ENCODE measurements at places on chromosomes 7 and 10.

DNA sequence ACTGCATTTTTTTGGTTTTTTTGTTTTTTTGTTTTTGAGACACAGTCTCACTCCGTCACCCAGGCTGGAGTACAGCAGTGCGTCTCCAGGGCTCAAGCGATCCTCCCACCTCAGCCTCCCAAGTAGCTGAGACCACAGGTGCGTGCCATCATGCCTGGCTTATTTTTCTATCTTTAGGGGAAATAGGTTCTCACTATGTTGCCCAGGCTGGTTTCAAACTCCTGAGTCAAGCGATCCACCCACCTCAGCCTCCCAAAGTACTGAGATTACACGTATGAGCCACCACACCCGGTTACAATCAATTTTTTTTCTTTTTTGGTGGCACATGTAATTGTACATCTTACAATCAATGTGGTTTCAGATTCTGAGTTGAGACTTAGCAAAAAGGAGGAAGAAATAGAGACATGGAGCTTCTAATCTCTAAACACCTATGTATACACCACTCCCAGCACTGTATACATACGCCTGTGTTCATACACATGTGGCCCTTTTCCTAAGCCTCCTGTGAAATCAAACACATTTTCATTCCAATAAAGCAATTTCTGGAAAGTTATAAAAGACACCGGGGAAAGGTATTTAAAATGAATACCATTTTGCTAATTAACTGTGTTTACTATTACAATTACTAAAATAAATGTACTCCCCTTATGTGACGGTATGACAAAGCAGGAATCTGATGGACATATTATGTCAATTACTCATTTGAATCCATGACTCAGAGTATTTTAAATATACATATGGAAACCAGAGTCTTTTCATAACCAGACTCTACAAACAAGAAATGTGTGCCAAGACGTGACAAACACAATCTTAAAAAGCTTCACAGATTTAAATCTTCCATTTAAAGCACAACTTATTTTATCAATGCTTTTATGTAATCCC lies 40.9 kb downstream of the SMURF1 start:
- DNase-seq, result peak; percentile 84

- no peak for DNase-seq
Measured at GRCh38 chr10:13337128-13337826, 10.8 kb downstream of the SEPHS1 start.

DNA sequence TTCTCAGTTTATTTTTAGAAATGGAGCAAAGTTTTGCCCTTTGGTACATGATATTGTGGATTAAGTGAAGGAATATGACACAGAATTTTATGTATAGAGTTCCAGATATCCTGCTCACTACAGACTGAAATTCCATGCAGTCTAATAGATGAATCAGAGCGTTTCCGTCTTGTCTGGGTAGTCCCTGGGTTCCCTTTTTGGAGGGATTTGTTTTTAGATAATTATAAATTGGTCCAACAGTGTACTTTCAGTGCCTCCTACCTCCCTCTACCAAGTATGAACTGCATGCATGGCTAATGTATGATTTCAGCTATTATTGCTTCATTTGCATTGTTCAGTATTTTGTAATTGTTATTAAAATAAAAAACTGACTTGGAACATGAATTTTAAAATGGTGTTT lies 74.4 kb downstream of the SEPTIN7 start:
- DNase-seq, result peak; percentile 67

GRCh38 chr7:104206841-104207240 lies 972 bp downstream of the ORC5 start:
- no peak for DNase-seq

DNA sequence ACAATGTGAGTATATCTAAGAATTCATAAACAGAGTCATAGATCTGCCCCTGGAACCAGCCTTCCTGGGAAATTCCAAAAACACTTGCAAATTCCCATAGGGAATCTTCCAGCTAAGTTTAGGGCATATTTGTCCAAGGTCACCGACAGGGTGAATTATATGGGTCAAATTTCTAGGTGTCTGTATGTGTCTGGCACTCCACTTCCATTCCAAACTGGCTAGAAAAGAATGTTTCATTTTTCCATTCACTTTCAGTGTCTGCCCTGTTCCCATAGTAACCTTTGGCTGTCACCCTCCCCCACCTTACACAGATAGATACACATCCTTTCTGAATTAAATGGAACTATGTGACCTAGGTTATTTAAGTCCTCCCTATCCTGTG lies 230.9 kb downstream of the CREB5 start:
- peak; percentile 60 for DNase-seq

DNA sequence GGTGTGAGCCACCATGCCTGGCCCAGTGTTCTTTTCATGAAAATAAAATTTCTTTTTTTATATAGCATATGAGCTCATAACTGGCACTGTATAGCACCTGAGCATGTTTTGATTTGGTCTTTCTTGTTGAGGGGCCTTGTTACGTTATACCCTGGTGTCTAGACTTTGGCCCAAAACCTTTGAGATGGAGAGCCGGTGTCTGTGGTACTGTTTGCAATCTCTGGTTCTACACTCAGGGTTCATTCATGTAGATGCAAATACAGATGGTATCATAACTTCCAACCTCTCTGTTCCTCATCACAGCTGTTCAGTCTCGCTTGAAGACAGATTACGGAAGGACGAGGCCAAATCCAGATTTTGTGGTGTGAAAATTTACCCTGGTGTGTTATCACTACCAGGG lies at the start of gene TAS2R5:
TSS of gene TAS2R5 (plus strand) at position 301 of the 400 bp plus-strand sequence. CDS start 145 bp downstream, outside the sequence.
- DNase-seq, result no peak

GRCh38 chr10:85175635-85176034 lies 847.2 kb downstream of the CCSER2 start:
- DNase-seq, result no peak

DNA sequence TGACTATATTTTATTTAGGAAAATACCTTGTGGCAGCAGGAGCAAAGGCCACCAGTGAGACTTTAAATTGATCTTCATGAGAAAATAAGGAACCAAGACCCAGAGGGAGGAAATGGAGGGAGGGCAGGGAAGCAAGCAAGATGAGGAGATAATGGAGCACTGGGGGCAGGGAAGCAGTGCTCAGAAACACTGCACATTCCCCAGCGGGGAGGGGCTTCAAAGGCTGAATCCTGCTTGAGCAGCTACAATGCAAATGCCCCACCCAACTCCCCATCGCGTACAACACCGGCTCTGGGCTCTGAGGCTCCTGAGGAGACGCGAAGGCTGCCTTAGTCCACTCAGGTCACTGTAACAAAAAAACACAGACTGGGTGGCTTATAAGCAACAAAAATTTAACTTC lies 503.8 kb downstream of the GRID1 start:
- no peak for DNase-seq

GRCh38 chr7:3974329-3974728 lies 673.3 kb downstream of the SDK1 start:
- no peak for DNase-seq

GRCh38 chr7:152759949-152760853 lies 649 bp downstream of the ACTR3B start:
- peak; percentile 20 for DNase-seq

GRCh38 chr7:130995252-130996081 lies 261.5 kb upstream of the KLF14 start:
- no peak for DNase-seq

DNA sequence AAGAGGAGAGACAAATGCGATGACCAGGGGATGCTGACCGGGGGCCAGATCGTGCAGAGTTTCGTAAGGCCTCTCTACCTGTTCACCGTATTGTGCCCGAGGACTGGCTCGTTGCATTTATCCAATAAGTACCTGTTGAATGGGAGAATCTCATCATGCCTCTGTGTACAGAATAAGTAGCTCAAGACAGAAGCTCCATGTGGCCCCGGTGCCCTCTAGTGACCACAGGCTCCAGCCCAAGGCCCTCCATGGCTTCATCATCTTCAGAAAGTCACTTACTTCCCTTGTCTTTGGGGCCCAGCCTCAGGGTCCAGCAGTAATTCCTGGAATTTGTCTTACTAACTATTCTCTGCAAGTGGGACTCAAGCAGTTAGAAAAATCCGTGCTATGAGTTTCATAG lies 151.0 kb downstream of the CHN2 start:
- DNase-seq, result peak; percentile 20

DNA sequence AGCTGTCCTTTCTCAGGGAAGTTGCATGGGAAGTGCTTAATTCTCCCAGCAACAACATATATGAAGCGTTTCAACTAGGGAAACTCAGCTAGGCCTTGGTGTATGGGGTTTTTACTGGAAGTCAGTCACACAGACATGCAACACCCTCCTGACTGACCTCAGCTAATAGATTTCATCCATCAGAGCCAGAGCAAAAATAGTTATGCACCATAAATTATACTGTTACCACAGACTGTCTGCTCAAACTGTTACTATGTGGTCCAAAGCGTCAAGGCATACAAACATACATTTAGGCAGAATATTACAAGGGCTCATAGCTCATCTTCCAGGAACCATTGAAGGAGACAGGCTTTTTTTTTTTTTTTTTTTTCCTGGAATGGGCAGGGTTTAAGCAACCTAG lies 417.9 kb downstream of the ANKRD7 start:
- DNase-seq, result no peak

DNA sequence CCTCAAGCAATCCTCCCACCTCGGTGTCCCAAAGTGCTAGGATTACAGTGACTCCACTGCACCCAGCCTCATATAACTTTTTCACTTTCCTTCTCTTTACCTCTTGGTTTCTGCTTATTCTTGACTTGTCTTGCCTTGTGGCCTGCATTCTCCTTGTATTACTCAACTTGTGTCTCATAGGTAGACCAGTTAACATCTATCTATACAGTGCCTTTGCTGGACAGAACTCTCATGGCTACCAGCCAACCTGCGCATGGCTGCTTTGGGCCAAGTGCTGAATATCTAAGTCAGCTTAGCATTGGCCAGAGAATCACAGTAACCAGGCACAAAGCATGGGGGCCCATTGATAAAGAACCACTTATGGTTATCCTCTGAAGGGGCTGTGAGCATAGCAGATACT lies 42.6 kb upstream of the ZNRF2 start:
- DNase-seq, result peak; percentile 29

GRCh38 chr7:141113131-141113530 lies 39.3 kb downstream of the TMEM178B start:
- DNase-seq, result no peak

- DNase-seq, result no peak
Measured at GRCh38 chr10:27908231-27908630, 90.6 kb downstream of the ODAD2 start.

- DNase-seq, result peak; percentile 94
Measured at GRCh38 chr10:13717936-13718772, 131.4 kb downstream of the PRPF18 start.

- DNase-seq, result no peak
Measured at GRCh38 chr7:36080843-36081242, 72.2 kb upstream of the EEPD1 start.

DNA sequence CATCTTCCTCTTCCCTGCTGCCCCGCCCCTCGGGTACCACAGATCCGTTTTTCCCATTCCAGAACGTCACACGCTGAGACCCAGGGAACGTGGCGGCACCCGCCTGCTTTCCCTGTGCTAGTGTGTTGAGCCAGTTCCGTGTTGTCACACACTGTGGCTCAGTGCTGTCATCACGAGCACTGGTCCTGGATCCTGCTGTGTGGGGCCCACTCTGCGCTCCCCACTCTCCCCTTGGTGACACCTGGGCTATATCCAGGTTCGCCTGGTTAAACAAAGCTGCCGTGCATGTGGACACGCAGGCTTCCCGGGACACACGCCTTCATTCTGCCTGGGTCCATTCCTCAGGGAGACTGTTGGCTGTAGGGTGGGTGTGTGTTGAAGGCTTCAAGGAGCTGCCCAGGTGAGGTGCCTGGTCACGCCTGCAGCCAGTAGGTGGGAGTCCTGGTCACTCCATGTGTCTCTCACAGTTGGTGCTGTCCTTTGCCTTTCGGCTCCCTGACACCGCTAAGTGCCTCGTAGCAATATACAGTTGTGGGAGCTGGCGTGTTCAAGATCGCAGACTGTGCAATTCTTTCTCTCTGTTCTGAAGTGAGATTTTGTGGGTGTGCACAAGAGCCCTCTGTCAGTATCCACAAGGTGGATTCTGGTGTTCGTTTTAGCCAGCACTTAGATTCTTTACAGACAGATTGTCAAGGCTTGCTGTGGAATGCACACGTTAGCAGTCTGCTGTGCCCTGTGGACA lies 88.6 kb downstream of the INPP5A start:
- no peak for DNase-seq

GRCh38 chr10:69846293-69846921 lies 44.7 kb downstream of the COL13A1 start:
- DNase-seq, result no peak

GRCh38 chr10:5616836-5617235 lies 49.6 kb downstream of the ASB13 start:
- no peak for DNase-seq

GRCh38 chr10:80122746-80123145 lies 9.8 kb upstream of the PLAC9 start:
- DNase-seq, result peak; percentile 51

- DNase-seq, result no peak
Measured at GRCh38 chr7:151008143-151008510, 16.2 kb downstream of the ATG9B start.

GRCh38 chr10:103510046-103510685 lies 16.7 kb downstream of the NEURL1 start:
- no peak for DNase-seq

- DNase-seq, result no peak
Measured at GRCh38 chr7:98472521-98472954, 71.6 kb upstream of the BAIAP2L1 start.

- no peak for DNase-seq
Measured at GRCh38 chr7:66583490-66584110, 45.1 kb upstream of the KCTD7 start.

DNA sequence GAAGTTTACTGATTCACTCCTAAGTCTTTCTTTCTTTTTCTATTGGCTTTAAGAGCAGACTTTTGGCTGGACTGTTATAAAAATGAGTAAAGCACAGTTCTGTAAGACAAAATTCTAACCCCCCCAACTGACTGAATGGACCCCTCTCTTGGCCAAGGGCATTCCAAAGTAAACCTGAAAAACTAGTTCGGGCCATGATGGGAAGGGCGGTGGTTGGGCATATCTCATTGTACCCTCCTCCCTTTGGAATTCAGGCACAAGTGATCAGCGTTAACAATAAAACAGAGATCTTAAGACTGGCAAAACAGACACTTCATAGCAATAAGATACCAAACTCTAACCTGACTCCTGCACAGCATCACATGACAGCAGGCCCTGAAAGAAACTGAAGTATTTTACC lies 6.1 kb upstream of the KIF20B start:
- no peak for DNase-seq

- no peak for DNase-seq
Measured at GRCh38 chr7:33044986-33045385, 17.6 kb downstream of the NT5C3A start.

DNA sequence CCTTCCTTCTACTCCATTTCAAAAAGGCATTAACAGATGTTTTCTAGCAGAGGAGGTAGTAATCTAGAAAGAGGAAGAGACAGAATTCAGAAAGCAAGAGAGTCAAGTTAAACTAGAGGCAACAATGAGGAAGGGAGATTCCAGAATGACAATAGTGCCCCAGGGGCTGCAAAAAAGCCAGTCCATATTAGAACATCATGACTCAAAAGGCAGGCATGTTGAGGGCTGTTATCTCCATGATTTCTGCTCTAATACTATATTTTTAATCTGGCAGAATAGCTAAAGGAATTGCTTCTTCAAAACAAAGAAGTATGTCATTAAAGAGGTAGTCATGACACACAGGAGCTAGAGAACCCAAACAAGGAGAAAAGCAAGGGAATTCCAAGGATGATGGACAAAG lies 599.6 kb downstream of the INHBA start:
- peak; percentile 50 for DNase-seq

- DNase-seq, result peak; percentile 25
Measured at GRCh38 chr7:93799750-93800357, 90.7 kb downstream of the TFPI2 start.

- no peak for DNase-seq
Measured at GRCh38 chr7:69763513-69763912, 165.2 kb downstream of the AUTS2 start.

- DNase-seq, result peak; percentile 49
Measured at GRCh38 chr10:13099144-13099665, 758 bp upstream of the OPTN start.

Data from fibroblast of upper back skin (primary cell).